Fibroblast of gingiva (primary cell): ENCODE measurements at places on chromosomes 5 and 9.

DNA sequence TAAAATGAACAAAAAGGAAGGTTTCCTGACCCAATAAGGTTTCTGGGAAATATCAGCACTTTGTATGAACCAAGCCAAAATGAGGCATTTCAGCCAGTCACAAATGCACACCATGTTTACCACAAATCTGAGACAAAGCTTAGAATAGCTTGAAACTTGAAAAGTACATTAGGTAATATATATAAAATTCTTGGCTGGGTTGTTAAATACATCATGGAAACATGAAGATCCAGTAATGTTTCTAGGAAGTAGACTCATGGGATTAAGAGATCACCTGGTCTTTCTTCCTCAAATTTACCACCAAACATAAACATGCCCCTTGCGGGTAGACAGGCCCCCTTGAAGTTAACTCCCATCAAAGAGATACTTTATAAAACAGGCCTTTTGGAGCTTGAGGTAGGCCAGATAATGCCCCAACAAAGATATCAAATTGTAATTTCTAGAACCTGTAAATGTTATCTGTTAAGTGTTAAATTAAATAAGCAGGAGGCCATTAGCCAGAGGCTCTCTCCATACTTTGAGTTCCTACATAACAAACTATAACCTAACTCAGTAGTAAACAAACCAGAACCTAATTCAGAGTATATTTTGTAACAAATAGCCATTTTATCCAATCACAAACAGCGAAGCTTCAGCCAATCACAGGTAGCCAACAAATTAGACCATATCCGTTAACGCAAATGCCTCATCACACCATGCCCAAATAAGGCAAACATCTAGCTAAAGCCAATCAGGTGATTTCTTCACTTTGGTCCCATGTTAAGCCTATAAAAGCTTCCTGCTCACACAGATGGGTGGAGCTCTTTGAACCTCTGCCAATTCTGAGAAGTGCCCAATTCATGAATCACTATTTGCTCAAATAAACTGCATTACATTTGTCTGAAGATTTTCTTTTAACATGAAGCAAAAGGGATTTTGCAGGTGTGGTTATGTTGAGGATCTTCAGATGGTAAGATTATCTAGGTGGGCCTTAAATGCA lies 127.9 kb upstream of the TARS1 start:
- peak; percentile 87 for DNase-seq

- DNase-seq, result peak; percentile 79
Observed at GRCh38 chr9:34139477-34140146, 13.1 kb upstream of the DCAF12 start.

DNA sequence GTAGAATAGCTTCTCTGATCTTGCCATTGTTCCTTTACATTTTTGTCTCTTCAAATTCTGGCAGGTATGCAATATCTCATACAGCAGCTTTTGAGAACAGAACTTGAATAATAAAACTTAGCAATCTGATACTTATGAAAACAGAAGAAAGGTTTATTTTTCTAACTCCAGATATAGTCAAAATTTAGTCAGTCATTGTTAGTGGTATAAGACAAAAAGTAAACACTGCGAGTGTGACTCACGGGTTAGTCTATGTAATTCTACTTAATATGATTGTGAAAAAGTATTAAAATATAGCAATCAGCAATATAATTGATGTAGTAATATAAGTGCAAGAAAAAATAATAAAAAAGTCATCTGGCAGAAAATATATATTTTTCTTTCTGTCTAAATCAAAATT lies 910.4 kb downstream of the DNAH5 start:
- DNase-seq, result no peak

DNA sequence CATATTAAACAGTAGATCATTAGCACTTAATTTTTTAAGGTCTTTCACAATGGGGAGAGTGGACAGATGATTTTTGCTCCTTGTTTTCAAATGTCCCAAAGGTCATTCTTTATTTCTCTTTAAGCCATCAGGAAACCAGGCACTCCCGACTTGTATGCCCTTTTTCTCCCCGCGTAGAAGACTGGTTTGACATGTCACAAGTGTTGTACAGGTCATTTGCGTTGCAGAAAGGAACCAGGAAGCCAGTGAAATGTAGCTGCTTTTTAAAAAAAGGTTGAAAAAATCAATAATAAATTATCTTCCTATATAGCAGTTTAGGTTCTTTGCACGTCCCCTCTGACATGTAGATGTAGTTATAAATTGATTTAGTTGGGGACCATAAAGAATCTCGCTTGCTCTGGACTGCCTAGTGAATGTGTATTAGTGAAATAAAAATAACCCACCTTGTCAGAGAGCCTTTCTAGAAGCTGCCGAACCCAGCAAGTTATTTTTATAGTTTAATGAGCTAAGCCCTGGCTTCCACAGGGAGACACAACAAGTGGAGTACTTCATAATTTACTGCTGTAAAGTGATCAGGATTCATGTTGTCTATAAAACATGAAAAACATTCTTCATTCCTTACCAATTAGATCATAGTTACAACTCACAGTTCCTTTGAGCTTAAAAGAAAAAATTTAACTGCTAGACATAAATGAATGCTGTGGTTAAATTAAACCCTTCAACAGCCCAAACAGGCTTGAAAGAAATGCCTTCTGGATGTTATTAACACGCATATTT lies 404.6 kb downstream of the CSNK1G3 start:
- peak; percentile 73 for DNase-seq

- no peak for DNase-seq
Observed at GRCh38 chr9:18058564-18059442, 415.1 kb upstream of the ADAMTSL1 start.

- peak; percentile 49 for DNase-seq
Observed at GRCh38 chr5:125549322-125549911, 803.0 kb upstream of the ZNF608 start.

DNA sequence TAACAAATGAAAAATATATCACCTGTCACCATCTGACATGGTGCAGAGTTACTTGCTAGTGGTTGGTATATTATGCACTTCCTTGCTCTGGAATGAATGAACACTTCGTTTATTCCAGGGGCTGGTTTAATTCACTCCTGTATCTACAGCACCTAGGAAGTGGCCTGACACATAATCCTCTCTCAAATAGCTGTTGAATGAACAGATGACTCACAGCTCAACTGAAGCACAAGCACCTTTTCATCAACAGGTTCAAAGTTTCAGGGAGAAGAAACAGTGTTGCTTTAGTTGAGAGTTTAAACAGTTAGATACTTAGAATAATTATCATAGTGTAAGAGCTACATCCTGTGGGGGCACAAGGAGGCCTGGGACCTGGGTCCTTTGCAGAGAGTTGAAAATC lies 135.0 kb upstream of the DAP start:
- DNase-seq, result no peak
